ENCODE measurements at places on chromosomes 13 and 19.

DNA sequence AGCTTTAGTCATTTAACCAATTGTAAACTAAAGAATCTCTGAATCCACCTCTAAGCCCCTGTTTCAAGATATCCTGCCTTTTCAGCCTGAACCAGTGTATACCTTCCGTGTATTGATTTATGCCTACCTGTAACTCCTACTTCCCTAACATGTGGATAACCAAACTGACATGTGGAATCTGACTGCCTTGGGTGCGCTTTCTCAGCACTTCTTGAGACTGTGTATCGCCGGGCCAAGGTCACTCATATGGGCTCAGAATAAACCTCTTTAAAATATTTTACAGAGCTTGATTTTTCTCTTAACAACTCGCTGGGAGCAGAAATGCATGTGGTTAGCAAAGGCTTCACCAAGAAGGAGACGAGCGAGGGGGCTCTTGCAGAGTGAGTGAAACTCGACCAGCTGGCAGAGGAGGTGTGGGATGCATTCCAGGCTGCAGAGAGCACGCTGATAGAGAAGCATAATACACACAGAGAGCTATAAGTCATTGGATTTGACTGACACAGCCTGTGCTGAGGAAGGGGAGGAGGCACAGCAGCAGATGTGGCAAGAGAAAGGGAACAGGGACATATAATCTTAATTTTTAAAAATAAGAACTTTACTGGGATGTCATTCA, 268.2 kb upstream of the MAB21L1 start:
- no peak for DNase-seq

DNA sequence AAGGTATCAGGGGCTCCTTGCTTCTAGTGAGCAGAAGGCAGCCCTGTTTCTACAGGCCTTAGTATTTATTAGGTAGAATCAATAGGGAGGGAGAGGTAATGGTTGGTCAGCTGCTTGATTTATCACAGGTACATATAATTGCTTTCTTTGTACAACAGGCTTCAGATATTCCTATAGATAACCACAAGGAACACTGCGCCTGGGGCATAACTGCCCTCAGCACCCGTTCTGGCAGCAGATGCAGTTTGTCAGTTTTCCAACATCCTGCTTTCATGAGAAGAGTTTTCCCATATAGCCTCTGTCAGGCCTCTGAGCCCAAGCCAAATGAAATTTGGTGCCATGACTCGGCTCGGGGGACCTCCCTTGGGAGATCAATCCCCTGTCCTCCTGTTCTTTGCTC, 12.4 kb upstream of the ZNF486 start:
- DNase-seq = no peak

GRCh38 chr13:101049166-101049850, 367.0 kb downstream of the NALCN start:
- no peak for DNase-seq

- no peak for DNase-seq
Observed at GRCh38 chr19:1311543-1312091, 25.9 kb downstream of the EFNA2 start.

- no peak for DNase-seq
Observed at GRCh38 chr19:43812259-43812658, 10.0 kb upstream of the LYPD5 start.

GRCh38 chr19:15680478-15681322, 7.8 kb downstream of the CYP4F12 start:
- DNase-seq = no peak

GRCh38 chr13:49877629-49878218, 58.4 kb downstream of the SPRYD7 start:
- peak; percentile 2 for DNase-seq

DNA sequence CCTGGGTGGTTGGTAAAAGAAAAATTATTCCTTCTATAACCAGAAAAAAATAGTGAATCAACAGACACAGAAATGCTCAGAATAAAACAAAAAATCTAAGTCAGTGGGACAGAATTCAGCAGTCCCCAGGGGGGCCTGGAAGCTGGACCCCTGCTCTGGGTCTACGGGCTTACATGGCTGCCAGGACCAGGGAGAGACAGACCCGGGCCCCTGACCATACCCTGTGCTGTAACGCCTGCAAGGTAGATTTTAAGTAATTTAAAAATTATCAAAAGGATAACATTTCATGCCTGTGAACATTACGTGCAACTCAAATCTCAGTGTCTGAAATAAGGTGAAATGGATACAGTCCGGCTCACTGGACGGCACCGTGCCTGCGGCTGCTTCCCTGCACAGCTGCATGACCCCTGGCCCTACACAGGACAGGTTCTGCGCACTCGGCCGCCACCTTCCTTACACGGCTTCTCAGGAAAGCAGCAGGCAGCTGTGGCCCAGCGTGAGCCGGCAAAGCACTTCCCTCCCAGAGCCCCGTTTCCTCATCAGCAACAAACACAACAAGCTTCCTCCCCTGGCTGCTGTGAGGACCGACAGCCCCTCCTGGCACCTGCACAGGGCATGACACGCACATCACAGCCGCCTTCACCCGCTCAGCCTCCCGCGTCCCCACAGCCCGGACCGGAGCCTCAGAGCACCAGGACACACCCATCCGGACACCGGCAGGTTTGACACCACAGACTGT, 22.2 kb downstream of the RASA3 start:
- no peak for DNase-seq

- peak; percentile 5 for DNase-seq
Observed at GRCh38 chr13:107301724-107302374, 733.9 kb upstream of the ARGLU1 start.

DNA sequence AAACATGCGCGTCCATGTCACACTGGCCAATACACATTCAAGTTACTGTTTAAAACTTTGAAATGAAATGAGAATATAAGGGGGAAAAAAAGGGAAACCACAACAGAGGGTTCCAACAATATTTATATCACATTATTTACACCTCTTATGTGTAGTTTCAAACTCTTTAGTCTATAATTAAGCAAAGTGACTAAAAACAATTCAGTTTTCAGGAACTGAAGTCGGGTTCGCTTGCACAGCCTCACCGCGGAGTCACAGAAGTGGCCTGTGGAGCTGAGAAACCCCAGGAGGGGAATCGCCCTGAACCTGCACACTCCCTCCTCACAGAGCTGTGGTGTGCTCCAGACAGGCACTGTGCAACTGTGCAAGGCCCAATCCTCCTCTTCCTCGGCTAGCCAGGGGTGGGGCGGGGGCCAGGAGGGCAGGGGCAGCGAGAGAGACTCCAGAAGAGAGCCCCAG, 75.9 kb downstream of the STK24 start:
- no peak for DNase-seq

DNA sequence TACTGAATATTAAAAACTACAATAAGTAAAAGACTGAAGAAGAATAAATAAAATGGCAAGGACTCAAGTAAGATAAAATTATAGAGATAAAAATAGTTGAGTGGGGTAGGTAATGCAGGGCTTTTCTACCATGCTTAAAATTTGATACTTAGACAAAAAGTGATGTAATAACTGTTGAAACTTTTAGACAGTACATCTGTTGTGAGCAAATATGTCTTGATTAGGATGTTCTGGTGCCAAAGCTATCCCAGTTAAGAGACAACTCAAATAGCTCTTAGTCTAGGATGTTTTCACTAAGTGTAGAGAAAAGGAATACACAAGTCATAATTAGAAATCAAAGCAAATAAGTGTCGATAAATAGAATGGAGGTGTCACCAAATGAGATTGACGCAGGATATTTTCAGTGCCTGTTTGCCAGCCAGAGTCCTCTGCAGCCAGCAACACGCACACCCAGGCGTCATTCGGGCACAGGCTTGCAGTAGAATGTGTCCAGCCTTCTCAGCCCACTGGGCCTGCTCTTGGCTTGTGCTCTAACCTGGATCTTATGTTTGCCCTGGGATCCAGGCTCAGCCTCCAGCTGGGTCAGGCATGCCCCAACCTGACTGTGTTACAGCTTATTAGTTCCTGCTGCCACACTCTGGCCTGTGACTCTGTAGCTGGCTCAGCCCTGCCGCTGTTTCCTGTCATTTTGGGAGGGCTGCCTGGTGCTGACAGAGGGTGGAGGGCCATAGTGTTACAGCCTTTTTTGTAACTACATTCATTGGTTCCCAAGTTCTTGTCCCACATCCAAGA, 766.2 kb downstream of the PCDH17 start:
- DNase-seq = no peak

- peak; percentile 61 for DNase-seq
Observed at GRCh38 chr19:40365613-40366401, 17.3 kb downstream of the PLD3 start.

DNA sequence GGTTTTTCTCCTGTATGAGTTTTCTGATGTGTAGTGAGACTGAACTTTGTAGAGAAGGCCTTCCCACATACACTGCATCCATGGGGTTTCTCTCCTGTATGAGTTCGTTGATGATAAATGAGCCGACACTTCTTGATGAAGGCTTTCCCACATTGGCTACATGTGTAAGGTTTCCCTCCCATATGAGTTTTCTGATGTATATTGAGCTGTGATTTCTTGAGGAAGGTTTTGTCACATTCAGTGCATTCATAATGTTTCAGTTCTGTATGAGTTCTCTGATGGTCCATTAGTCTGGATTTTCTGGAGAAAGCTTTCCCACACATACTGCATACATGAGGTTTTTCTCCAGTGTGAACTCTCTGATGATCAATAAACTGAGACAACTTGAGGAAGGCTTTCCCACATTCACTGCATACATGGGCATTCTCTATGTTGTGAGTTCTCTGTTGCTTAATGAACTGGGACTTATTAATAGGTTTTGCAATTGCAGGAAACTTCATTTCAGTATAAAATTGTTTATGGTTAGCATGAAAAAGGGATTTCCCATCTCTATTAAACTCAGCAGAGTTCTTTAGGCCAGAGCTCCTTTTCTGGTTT, 7.5 kb upstream of the ZNF350 start:
- DNase-seq = no peak

DNA sequence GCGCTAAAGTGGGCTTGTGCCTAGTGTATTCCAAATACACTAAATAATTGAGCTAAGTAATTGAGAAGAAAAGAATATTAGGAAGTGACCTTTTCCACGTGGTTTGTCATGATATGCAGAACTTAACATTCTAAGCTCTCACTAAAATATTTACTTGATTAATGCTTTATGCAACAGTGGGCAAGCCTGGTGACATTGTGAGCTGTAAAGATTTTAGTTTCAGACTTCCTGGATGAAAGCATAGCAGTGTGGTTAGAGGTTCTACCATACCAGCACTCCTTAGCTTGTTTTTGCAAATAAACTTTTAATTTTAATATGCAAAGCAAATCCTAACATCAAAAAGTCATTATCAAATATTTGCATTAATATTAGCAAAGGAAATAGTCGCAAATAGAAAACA, 1065.1 kb upstream of the SPRY2 start:
- no peak for DNase-seq

DNA sequence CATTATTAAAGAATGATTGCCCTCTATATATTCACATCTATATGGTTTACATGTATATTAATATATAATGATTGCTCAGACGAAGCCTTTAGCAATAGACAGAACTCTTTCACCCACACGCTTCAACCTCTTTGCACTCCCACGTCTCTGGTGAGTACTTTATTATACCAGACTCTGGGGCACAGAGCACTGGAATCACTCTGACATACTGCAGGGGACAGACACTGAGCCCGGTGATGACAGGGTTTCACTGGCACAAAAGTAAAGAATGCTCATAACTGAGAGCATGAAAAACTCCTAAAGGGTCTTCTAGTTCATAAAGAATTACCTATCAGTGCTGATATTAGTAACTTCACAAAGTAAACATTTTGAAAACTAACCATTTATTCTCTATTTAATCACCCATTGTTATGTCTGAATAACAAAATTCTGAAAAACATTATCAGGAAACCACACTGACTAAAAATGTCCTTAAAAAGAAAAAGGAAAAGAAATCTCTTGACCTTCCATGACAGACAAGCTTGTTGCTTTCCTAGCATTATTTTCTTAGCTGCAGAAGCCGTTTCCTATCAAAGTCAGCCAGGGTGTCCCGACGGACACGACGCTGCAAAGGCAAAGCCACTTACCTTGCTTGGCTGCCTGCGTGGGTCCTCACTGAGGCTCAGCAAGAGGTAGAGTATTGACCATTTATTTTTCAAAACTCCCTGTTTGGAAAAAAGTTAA, 29.1 kb downstream of the TUBGCP3 start:
- DNase-seq = no peak

DNA sequence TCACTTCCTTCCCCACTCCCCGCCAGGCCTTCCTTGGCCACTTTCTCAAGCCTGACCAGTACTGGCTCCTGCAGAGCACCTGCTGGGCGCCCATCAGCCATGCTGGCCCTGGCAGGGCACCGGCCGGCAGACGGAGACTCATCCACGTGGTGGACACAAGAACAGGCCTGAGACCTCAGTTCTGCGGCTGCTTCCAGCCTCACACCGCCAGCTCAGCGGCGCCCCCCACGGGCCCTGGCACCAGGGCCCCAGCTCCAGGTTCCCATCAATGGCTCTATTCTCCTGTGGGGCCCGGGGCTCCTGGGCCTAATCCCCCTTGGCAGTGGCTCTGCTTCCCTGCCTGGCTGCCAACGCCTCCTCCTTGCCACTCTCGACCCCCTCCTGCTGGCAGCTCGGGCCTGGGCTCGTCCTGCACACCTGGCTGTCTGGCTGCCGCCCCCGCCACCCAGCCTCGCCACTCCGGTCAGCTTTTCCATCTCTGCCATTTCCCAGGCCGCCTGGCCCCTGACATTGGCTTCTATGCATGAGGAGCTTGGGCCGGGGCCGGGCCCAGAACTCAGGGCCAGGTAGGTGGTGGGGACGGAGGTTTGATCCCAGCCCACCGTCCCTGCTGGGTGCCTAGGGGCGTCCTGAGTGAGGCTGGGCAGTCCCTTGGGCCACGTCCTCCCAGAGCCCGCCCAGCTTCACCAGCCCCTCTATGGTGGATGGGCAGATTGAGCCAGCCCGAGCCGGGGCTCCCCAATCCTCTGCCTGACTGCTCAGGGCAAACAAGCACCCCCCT, 6.2 kb downstream of the NDUFA11 start:
- DNase-seq = no peak

- DNase-seq = no peak
Observed at GRCh38 chr13:111044087-111044830, 70.9 kb upstream of the ARHGEF7 start.

DNA sequence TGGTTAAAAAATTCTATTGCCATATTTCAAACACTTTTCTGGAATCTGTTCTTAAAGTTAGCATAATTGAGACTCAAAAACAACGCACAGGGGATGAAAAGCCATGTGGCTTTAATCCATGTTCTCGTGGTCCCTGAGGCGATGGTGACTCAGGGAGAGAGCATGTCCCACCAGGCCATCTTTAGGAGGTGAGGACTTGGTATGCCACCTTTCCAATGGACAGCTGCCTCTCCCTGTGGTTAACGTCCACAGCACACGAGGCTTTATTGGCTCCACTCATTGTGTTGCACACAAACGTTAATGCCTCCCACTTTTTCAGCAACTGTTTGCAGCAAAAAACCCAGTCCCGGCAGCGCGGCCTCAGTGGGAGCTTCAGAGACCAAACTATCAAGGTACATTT, 51.4 kb downstream of the EFNB2 start:
- DNase-seq = no peak

DNA sequence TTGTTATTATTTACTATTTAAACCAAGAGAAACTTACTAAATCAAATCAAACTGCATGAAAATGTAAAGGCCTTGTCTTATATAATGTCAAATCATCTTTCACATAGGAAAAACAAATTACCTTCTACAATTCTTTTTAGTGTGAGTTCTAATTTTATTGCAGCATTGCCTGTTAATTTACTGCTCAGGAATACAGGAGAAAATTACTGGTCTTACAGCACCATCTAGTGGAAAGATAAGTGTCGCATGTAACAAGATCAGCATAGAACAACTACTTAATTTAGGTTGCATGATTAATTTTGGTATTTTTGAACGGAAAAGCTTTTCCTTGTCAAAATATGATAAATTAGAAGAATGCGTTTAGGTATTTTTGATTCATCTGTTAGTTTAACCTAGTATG, 502.7 kb downstream of the UQCRFS1 start:
- peak; percentile 33 for DNase-seq

GRCh38 chr19:50780753-50781435, 9.3 kb upstream of the ACP4 start:
- no peak for DNase-seq

All from NT2/D1 (cell line).